GM18507 (cell line): ENCODE measurements at places on chromosomes 3 and 15.
A peak's percentile ranks its signal among the peaks of the same experiment; 100 is the strongest.

DNA sequence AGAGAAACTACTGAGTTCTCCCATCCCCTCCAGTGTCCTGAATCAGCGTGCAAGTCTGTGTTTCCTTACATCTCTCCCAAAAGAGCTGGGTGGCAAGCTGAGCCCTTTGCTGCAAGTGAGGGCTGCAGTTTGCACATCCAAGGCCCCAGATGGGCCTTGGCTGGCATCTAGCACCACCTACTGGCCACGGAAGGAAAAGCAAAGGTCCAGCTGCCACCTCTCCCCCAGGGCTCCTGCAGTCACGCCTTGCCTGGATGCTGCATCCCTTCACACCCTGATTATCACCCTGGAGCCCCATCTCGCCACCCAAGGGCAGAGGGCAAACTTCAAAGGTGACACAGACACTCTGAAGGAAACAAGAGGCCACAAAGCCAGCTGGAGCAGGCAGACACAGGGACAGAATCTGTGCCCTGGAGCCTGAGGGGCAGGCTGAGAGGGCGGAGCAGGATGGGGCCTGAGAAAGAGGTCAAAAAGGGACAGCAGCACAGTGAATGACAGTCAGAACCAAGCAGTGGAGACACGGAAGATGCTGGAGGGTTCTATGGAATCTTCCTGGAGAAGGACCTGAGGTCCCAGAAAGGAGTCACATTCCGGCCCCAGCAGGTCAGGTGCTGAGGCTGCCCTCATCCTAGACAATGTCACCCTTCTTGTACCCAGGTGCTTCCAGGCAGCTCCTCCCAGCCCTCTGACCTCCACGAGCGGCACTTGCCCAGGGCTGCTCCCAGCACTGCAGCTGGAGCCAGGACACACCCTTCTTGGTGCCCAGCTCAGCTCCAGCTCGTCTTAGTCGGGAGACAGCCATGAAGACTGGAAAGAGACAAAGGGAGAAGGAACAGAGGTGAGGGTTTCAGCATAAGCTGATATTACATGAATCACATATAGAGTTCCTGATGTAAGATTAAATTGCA, 18.3 kb upstream of the NTRK3 start:
- peak; percentile 54 for DNase-seq

DNA sequence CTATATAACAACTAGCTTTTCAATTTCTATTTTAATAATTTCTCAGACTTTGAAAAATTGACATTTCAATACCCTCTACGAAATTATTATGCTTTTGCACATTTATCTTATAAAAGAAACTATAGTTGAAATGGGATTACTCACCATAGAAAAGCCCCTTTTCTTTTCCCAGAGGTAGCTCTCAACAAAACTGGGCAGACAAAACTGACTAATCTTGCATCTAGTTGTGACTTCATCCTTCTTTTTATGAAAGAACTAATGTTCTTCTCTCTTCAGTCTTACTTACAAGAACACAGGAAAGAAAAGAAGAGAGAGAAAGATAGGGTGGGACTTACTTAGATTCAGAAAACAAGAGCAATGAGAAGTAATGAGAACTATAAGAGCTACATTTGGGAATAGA, 61.0 kb downstream of the GPR160 start:
- no peak for DNase-seq

GRCh38 chr15:41907141-41907540, 13.3 kb upstream of the SPTBN5 start:
- no peak for DNase-seq

- DNase-seq: no peak
Measured at GRCh38 chr15:48796930-48797329, 13.9 kb downstream of the CEP152 start.

DNA sequence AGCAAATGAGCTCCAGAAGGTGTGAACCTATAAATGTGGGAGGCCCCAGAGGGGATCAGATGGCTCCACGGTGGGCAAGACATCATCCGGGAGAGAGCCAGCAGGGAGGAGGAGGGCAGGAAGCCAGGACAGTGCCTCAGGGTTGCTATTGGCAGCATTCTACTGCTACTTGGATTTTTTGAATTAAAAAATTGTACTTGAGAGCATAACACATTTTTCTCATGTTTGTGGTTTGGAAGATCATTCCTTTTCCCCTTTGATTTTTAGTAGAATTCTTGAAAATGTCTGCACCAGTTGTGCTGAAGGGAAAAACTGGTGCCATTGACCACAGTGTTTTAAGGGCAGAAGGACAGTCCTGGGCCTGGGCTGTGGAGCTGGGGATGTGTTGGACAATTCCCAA, 59.2 kb downstream of the LYZL4 start:
- DNase-seq: no peak

DNA sequence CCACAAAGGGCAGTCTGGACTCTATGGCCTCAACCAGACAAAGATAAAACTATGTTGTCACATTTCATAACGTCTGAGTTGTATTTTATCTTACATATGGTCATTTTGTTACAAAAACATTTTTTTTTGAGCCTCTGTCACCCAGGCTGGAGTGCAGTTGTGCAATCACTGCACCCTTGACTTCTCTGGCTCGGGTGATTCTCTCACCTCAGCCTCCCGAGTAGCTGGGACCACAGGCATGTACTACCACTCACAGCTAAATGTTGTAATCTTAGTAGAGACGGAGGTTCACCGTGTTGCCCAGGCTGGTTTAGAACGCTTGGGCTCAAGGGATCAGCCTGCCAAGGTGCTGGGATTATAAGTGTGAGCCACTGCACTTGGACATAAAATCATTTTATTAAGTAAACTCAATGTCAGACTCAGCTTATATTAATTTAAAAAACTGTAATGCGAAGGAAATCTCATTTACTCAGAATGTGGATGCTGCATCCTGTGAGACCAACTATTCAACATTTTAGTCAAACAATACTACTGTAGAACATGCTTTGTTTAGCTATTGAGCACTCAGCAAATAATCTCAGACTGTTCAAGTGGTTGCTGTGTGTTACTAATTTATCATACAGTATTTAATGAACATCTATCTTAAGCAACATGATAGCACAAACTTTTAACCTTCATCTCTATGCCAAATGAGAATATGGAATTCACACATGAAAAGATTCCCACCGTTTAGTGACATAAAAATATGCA, 209.2 kb downstream of the TBL1XR1 start:
- no peak for DNase-seq

DNA sequence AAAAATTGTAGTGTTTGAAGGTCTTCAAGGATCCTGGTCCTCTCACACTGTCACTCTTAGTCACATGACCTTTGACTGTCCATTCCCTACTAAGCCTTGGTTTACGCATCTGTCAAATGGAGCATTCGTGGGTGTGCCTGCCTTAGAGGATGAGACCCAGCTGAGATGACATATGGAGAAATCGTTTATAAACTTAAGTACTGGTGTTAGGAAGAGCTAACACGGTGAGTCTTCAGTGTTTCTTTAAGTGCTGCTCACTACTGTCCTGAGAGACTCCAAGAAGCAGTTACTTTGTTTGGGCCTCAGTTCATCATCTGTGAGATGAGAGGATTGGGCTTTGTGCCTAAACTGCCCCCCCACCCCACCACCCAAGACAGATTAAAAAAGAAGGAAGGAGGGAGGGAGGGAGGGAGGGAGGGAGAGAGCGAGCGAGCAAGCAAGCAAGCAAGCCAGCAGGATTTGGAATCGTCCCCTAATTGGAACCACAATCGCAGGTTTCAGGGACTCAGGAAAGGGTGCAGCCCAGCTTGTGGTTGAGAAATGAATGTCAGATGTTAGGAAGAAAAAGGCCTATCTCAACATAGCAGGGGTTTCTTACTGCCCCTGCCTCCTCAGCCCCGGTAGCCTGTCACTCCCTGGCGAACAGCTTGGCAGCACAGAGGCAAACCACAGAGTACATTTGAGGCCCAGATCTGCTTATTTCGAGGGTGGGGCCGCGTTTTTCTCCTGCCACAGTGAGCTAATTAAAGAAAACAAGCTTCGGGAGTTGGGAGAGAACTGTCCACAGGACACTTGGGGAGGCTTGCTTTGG, 32.7 kb downstream of the SMAD3 start:
- DNase-seq: no peak

DNA sequence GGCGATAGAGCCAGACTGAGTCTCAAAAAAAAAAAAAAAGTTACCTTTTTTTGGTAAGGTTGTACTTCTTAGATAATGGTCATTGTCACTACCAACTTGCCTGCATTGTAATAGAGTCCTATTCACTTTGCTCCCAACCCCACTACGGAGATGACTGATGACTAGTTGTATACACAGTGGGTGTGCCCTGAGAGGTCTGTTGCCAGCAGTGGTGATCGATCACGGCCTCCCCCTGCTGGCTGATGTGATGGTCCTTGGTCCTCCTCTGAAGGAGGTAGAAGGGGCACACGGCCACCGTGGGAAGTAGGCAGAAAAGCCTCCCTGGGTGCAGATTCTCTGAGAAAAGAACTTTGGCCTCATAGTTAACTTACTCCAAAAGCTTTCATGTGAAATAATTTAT, 10.7 kb downstream of the GCNT3 start:
- DNase-seq: peak; percentile 52

GRCh38 chr15:52568601-52569585, at the start of gene ARPP19:
Gene ARPP19 (minus strand): TSS chr15:52569030. CDS start chr15:52568892, 138 bp downstream.
- peak; percentile 78 for DNase-seq

DNA sequence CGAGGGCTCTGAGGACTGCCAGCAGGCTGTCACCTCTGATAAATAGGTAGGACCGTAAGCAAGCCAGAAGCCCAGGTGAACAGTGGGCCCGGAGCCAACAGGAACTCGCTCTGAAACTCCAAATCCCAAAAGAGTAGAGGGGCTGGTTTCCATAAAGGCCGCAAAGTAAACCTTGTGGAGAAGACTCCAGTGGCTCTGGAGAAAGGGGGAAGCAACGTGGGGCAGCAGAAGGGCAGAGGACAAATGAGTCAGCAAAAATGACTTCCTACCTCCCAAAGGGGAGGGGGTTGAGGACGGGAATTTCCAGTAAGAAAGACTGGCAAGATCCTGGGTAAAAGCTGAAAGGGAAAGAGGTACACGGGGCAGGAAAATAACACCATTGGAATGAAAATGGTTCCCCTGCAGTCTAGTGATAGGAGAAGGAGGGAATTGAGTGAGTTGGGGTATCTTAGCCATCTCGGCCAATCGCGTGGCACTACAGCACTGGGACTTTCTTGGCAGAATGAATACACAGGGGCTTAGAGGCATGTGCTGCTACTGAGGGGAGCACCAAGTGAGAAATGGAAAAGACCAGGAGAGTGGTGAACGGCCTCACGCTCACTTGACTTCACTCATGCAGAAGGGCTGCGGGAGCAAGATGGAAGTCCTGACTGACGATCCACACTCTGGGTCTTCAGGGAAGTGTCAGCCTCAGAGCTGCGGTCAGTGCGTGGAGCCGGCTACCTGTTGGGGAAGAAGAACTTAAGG, 33.2 kb downstream of the BMF start:
- DNase-seq: no peak

DNA sequence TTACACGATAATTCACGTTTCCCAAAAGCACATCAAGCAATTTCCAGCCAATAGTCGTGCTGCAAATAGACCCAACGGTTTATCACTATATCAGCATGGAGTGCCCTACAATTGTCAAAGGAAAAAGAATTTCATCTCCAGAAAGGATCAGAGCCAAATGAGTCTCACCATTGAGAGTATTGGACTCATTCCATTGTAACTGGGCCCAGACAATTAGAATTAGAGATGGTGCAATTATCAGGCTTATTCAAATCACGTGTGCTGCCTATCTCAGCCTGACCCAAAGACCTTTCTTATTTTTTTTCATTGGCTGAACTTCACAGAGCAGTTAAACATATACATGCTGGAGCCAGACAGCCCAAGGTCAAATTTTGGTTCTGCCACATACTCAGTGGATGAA, 87.0 kb upstream of the LRTM1 start:
- no peak for DNase-seq

DNA sequence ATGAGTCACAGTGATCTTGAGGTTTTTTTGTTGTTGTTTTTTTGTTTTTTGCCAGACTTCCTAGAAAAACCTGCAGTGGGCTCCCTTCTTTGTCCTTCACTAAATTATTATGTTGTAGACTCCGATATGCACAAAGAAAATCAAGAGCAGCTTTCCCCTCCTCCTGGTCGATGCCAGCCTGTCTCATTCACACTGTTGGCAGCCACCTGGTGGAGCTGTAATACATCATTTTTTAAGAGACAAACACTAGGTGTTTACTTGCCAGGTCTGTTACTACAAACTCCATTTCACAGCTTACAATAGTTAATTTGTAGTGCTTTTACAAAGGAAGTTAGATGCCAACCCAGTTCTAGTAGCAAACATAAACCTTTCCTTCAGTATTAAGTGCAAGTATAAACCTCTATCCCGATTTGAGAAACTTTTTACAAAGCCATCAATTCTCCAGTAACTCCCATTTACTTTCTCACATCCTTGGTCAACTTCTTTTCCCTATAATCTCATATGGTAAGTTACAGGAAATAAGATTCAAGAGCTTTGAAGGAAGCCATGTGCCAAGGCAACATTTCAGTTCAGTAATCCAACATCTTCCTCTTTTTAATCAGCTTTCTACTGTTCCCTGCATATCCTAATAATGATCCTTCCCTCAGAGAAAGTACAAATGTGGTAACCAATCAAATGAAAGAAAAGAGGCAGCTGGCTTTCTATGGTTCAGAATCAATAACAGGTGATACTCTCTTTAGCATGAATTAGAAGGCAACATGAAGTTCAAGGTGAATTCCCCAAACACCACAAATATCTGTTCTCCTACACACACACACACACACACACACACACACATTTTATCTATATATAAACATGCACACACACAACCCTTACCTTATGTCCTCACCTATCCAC, 14.0 kb downstream of the AAGAB start:
- DNase-seq: no peak

GRCh38 chr3:120451806-120452205, 1.0 kb upstream of the FSTL1 start:
- DNase-seq: no peak

GRCh38 chr3:71462586-71462985, 120.9 kb downstream of the FOXP1 start:
- DNase-seq: no peak

- no peak for DNase-seq
Measured at GRCh38 chr3:170732660-170733245, 137.2 kb downstream of the RPL22L1 start.

DNA sequence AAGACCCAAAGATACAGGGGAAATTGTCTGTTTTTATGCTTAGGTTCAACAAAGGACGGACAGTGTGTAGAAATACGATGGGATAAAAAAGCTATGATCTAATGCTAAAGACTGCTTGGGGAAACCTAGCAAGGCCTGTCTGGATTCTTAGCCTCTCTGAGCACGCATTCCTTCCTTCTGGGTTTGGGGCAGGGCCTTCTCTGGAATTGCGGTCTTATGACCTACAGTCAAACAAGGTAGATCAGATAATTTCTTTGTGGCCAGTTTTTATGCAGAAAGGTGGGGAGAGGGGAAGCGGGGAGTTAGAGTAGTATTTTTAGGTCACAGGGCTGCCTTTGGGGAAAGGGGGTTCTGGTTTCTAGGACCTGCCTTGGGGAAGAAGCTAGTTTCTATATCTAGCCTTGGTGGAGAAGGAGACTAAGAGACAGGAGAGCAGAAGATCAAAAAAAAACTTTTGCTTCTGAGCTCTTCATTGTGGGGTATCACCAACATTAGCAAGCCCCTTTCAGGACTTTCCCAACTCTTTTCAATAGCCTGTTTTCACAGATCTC, 39.1 kb upstream of the LIPC start:
- DNase-seq: no peak
